A549 treated with dexamethasone at 1 μM for 4 hours (cell line): ENCODE measurements at places on chromosomes 4 and X. TPM values are rescaled to one million over a fixed set of nuclear protein-coding genes. Genes with fewer than 3 reads are reported as not detected.

DCAF8L1 gene
- total RNA-seq: not detected in 5 replicates

PLXNB3 gene
- 1.8 to 4.1 TPM (median 3.0 TPM) in 5 replicates for total RNA-seq

GPRASP3 gene
- total RNA-seq: 2.9 to 3.8 TPM (median 3.5 TPM) in 5 replicates

ODAM gene
- total RNA-seq: not detected in 5 replicates

PTPN13 gene
- total RNA-seq: 3.6 to 5.2 TPM (median 4.5 TPM) in 5 replicates

WDFY3 gene
- total RNA-seq: 6.4 to 13.7 TPM (median 10.4 TPM) in 5 replicates

TXK gene
- 0.08 to 0.26 TPM (median 0.14 TPM) in 5 replicates for total RNA-seq

GPC4 gene
- total RNA-seq: 0.01 to 0.06 TPM (median 0.03 TPM) in 4 of 5 replicates, not detected in the other

ING2 gene
- 9.5 to 11.5 TPM (median 9.8 TPM) in 5 replicates for total RNA-seq

DCHS2 gene
- total RNA-seq: 0.01 TPM in 1 of 5 replicates, not detected in the others

CCKAR gene
- total RNA-seq: not detected in 5 replicates

NR3C2 gene
- total RNA-seq: 0.02 TPM in 1 of 5 replicates, not detected in the others

ZFP92 gene
- total RNA-seq: 0.50 to 0.71 TPM (median 0.56 TPM) in 5 replicates

ATG4A gene
- total RNA-seq: 7.4 to 9.3 TPM (median 7.7 TPM) in 5 replicates

MUC7 gene
- total RNA-seq: not detected in 5 replicates

CXorf58 gene
- 0.06 to 0.14 TPM (median 0.10 TPM) in 5 replicates for total RNA-seq

GABRG1 gene
- total RNA-seq: not detected in 5 replicates

RGS12 gene
- total RNA-seq: 8.2 to 11.6 TPM (median 10.0 TPM) in 5 replicates

SCD5 gene
- total RNA-seq: 6.3 to 8.2 TPM (median 7.7 TPM) in 5 replicates

IQSEC2 gene
- 33.1 to 39.7 TPM (median 38.7 TPM) in 5 replicates for total RNA-seq

MORC4 gene
- total RNA-seq: 28.4 to 37.6 TPM (median 33.5 TPM) in 5 replicates

ANKRD17 gene
- total RNA-seq: 17.2 to 25.4 TPM (median 24.1 TPM) in 5 replicates

TEX11 gene
- total RNA-seq: not detected in 5 replicates

PIR gene
- total RNA-seq: 53.1 to 59.2 TPM (median 56.4 TPM) in 5 replicates

PAGE3 gene
- not detected in 5 replicates for total RNA-seq

KLB gene
- 0.06 to 0.27 TPM (median 0.16 TPM) in 5 replicates for total RNA-seq

CXCL11 gene
- 0.07 to 0.31 TPM (median 0.18 TPM) in 5 replicates for total RNA-seq

NAP1L3 gene
- 0.36 to 0.65 TPM (median 0.38 TPM) in 5 replicates for total RNA-seq

PRKG2 gene
- 0.65 to 0.97 TPM (median 0.71 TPM) in 5 replicates for total RNA-seq

ERAS gene
- 0.06 to 0.15 TPM (median 0.07 TPM) in 3 of 5 replicates, not detected in the others for total RNA-seq

CLIC2 gene
- total RNA-seq: 0.04 to 0.19 TPM (median 0.09 TPM) in 4 of 5 replicates, not detected in the other

BBS12 gene
- 2.2 to 3.2 TPM (median 2.6 TPM) in 5 replicates for total RNA-seq

PABPC1L2A gene
- total RNA-seq: not detected in 5 replicates

ANXA10 gene
- total RNA-seq: 2.3 to 2.9 TPM (median 2.7 TPM) in 5 replicates

ENAM gene
- total RNA-seq: not detected in 5 replicates

MAOB gene
- total RNA-seq: 0.14 to 0.25 TPM (median 0.19 TPM) in 5 replicates
